Occipital lobe (tissue), 3 donors: ENCODE measurements at places on chromosomes 7 and 10.

DNA sequence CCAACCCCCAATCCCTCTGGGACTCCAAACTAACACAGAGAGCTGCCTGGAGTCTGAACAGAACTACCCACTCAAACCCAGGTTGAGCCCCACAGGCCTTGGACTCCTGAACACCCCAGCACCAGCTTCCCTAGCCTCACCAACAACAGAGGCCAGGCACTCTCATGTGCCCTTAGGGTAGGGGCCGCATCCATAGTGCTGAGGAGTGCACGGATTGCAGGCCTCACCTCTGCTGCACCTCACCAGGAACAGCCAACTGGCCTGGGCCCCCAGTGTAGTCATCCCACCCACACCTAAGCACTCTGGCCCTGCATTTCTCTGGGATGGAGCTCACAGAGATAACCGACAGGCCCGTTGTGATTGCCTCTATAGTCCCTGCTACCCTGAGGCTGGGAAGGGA lies 194.2 kb downstream of the HPSE2 start:
- no peak for DNase-seq

DNA sequence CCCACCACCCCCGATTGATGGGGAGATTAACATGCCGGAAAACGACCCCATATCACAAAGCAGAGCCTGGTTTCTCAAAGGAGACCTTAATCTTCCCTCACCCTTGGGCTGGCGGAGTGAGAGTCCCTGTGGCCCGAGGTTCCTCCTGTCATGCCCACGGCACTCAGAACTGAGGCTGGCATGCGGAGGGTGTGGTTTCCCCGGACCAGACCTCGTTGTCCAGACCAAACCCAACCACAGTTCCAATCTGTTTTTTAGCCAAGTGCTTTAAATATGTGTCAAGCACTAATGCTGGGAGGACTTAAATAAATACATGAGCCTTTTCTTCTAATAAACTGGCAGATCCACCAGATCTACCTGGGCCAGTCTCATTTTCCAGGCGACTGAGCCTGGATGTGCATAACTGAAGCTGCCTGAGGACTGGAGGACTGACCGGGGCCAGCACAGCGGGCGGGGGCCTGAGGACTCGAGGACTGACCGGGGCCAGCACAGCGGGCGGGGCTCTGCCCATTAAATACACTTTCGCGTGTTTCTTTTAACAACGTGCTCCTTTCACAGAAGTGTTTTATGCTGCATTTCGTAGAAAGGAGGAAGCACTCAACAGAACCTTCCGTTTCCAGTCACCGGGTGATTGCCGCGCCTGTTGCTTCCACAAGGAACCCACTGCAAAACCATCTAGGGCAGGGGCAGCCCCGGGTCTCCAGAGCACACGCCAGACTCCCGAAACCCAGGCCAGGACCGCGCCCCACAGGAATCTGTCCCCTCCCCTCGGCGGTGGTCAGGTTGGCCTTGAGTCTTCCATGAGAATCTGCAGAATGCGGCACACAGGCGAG lies 334.6 kb downstream of the PTPRN2 start:
- DNase-seq: no peak

- DNase-seq: no peak
These were observed 49.4 kb downstream of the FAM171A1 start for GRCh38 chr10:15321431-15322341.

DNA sequence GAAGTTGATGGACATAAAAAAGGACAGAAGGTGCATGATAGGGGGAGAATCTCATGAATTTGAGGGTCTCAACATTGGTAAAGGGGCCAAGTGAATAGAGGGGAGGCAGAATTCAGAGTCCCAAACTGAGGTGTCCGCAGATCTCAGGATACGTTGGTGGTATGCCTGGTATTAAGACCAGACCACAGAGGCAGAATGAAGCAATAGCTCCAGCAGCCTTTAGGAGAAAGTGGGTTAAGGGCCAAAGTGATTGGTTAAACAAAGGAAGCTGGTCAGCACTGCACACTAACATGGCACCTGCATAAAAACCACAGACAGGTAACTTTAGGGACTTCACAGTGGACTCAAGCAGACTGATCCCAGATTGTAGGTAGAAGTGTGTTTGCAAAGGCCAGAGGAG lies 37.5 kb downstream of the MEST start:
- no peak for DNase-seq

- no peak for DNase-seq
These were observed 166.1 kb upstream of the MTPN start for GRCh38 chr7:136143271-136143670.

DNA sequence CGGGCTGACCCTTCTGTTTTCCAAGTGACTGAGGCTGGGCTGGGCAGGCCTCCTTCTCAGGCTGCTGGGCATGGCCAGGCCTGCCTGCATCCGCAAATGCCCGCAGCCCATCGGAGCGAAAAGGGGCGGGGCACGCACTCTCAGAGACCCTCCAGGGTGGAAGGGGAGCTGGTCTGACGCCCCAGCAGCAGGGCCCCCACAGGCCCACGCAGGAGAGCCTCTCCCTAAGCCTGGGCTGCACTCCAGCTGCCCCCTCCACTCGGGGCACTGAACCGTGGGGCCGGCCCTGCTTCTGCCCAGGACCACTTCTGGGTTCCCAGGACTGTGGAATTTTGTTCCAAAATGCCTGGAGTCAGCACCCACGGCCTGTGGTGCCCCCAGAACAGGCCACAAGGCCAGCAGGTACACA lies 9.3 kb downstream of the ADAP1 start:
- DNase-seq: no peak

DNA sequence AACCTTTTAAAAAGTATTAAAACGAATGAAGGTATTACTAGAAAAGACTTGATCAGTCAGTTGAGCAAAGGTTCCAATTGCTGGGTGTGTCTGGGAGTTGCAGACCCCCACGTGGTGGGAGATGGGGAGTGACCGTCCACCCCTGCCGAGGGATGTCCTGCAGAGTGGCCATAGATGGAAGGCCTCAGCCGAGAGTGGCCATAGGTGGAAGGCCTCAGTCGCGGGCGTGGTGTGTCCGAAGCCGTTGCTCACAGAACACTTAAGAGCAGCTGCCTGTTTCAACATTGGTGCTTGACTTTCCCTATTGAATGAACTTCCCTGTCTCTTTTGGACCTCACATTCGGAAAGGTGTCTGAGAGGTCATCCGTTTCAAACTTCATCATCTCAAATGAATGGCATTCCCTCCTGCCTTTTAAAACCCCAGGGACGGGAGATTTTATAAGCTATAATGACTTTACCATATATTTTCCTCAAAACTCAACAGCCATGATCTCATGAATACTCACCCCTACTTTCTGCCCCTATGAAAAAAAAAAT lies 69.4 kb downstream of the CAMK1D start:
- no peak for DNase-seq

GRCh38 chr10:77131214-77131613 lies 506.4 kb downstream of the KCNMA1 start:
- no peak for DNase-seq

DNA sequence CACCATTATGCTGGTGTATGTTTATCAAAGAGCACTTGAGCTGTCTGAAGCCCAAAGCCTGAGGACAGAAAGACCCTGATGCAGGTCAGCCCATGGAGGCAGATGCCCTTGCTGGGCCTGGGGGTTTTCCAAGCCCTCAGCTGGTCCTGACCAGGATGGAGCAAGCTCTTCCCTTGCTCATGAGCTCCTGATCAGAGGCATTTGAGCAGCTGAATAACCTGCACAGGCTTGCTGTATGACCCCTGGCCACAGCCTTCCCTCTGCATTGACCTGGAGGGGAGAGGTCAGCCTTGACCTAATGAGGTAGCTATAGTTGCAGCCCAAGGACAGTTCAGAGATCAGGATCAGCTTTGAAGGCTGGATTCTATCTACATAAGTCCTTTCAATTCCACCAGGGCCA lies 13.0 kb downstream of the AQP1 start:
- no peak for DNase-seq

GRCh38 chr10:37576154-37576553 lies 281.3 kb downstream of the ZNF248 start:
- DNase-seq: no peak

DNA sequence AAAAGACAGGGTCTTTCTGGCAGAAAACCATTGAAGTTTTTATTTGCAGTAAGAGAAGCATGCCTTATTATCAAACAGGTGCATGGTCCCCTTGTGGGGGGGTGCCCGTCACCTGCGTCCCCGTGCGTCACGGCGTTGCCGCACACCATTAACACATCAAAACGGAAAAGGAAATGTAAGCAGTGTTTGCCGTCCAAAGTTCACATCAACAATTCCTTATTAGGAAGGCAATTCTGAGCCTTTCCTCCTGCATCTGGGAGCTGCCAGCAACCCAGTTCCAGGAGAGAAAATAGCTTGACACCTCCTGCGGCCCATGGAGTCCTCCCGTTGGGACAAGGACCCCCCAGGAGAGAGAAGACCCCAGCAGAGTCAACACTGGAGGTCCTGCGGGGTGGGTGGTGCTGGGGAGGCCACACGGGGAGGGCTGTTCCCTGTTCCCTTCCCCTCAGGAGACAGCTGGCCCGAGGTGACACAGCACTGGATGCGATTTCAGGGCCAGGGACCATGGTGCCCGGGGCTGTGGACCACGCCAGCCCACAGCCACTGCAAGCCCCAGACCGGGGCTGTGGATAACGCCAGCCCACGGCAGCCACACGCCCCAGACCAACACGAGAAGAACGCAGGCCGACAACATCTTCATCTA lies 39.5 kb downstream of the DIP2C start:
- no peak for DNase-seq
